ENCODE measurements at places on chromosomes 7 and 10.

DNA sequence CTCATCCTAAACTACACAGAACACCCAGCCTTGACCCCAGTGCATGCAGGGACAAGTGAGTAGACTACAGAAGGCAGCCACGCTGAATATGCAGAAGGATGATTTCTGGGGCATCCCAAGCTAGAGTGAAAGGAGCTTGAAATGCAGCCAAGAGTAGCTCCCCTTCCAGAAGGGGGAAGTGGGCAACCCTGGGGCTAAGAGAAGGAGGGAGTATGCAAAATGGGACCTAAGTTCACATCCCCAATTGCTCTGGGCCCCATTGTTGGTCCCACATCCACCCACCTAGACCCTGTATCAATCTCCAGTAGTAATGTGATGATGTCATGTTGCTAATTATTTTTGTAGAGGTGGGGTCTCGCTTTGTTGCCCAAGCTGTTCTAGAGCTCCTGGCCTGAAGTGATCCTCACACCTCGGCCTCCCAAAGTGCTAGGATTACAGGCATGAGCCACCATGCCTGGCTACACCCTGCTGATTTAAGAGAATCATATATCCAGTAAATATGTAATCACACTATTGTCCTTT lies 5.6 kb upstream of the PSTK start:
- no peak for DNase-seq

- DNase-seq = peak; percentile 69
These were observed 1.4 kb upstream of the LCOR start for GRCh38 chr10:96830511-96831199.

DNA sequence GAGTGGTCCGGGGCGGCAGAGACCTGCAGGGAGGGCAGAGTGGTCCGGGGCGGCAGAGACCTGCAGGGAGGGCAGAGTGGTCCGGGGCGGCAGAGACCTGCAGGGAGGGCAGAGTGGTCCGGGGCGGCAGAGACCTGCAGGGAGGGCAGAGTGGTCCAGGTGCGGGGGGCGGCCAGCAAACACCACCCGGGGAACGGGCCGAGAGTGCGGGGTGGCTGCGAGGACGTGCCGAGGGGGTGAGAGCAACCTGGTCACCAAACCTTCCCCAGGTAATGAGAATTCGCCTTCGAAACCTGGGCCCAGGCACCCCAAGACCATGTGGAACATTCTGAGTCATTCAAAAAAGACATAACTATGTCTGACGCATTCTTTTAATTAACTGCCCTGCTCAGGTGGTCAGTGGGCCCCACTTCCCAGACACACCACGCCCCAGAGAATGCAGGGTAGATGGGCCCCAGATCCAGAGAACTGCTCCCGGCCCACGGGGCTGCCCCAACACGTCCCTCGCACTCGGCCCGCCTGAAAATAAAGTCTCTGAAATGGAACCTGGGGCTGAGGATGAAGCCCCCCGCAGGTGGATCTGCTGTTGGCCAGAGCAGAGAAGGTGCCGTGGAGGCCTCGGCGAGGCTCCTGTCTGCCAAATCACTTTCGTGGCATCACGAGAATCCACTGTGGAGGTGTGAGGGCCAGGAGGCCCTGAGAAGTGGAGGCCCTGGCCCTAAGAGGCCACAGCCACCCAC lies 12.5 kb upstream of the GPR146 start:
- no peak for DNase-seq

DNA sequence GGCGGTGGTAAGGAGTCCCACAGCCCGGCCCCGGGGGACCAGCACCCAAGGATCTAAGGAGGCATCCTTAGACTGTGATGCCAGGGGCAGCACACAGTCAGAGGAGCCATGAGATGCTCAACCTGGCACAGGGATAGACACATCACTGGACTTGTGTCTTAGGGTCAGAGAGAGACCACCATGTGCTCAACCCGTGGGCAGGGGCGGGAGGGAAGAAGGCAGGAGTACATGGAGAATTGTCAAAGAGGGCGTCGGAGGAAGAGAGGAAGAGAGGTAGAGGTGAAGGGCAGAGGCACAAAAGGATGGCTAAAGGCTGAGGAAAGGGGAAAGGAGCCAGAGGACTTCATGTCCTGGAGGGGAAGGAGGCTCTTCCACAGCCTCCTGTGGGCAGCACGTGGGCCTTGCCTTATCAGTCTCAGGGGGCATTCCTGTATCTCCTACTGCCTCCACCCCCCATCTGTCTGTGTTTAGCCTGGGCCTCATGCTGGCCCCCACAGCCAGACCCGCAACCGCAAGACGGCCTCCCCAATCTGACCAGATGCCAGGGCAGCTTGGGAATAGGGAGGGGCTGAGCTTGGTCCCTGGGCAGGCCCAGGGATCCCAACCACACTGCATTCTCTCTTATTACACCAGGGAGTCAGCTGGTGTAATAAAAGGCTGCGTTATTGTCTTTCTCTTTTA lies 2.2 kb downstream of the ADCY1 start:
- no peak for DNase-seq

GRCh38 chr7:128859232-128860157 lies 3.2 kb upstream of the ATP6V1F start:
- DNase-seq = no peak

- no peak for DNase-seq
These were observed 11.5 kb downstream of the COX15 start for GRCh38 chr10:99720387-99720786.

DNA sequence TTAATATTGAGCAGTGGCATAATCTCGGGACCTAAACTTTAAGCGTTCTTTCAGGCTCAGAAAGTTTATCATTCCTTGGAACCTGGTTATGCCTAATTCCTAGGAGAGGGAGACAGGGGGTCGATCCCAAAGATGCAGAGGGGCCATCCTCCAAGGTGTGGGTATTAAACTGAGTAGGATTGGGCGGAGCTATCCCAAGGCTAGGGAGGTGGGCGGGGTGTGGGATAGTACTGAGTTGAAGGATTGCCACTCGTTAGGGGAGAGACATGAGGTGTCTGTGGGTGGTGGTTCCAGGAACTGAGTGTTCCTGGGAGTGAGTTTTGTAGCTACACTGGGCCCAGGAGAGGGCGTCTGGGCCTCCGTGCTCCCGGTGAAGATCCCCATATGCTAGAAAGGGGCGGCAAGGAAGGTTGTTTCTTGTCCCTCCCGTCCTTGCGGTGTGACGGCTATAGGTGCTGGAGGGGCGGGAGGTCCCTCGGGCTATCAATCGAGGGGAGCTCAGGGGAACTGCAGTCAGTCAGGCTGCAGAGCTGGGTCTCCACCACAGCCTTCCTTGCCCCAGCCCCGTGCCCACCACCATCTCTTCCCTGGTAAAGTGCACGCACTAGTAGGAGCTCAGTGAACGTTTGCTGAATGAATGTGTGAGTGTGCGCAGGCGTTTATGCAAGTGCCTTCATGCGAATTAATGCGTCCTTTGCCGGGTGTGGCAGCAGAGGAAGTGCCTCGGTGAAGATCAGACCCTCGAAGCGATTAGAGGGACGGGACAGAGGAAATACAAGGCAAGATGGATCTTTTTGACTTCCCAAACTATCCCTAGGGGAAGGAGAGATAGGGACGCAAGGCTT lies 3.0 kb upstream of the HMX2 start:
- DNase-seq = no peak

Measured in activated T-cell treated with anti-CD3 and anti-CD28 coated beads for 48 hours (primary cell).